T-helper 17 cell (primary cell): ENCODE measurements at places on chromosomes 4 and X. TPM values are rescaled to one million over a fixed set of nuclear protein-coding genes. Genes with fewer than 3 reads are reported as not detected.

DNA sequence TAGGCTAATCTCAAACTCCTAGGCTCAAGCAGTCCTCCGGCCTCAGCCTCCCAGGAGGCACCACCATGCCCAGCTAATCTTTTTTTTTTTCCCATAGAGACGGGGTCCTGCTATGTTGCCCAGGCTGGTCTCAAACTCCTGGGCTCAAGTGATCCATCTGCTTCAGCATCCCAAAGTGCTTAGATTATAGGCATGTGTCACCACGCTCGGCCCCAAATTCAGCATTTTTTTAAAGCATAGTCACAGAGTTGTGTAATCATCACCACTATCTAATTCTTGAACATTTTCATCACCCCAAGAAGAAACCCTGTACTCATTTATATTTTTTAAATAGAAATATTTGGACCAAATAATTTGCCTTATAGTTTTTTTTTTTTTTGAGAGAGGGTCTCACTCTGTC is 10.3 kb downstream of the CENPI start:
- no peaks in the 10 kb centered on the region for H3K4me1 ChIP-seq
- no peak for DNase-seq
- H3K27ac ChIP-seq: no peak overlapping the region
- H3K36me3 ChIP-seq: no peaks in the 10 kb centered on the region

GRCh38 chrX:78571849-78572248 is 87.3 kb downstream of the RTL3 start:
- no peaks in the 10 kb centered on the region for H3K4me1 ChIP-seq
- no peaks in the 10 kb centered on the region for H3K36me3 ChIP-seq
- H3K4me3 ChIP-seq: no peak overlapping the region
- no peaks in the 10 kb centered on the region for H3K27me3 ChIP-seq
- DNase-seq: no peak

DNA sequence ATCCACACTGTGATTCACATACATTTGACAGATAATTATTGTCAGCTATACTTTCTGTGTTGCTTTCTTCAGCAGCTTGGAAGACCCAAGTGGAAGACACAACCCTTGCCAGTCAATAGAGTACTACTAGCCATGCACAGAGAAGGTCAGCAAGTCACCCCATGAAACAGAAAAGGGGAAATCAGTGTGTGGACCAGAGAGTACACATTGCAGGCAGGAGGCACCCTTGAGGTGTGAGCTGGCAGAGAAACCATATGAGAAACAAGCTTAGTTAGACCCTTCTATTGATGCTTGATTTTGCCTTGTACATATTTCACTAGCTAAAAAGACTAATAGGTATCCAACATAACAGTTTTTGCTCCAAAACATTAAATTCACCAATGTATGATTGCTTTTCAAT is 99.5 kb downstream of the NLGN4X start:
- no peak for DNase-seq
- H3K27ac ChIP-seq: no peak overlapping the region
- H3K27me3 ChIP-seq: no peaks in the 10 kb centered on the region
- H3K36me3 ChIP-seq: no peaks in the 10 kb centered on the region

DNA sequence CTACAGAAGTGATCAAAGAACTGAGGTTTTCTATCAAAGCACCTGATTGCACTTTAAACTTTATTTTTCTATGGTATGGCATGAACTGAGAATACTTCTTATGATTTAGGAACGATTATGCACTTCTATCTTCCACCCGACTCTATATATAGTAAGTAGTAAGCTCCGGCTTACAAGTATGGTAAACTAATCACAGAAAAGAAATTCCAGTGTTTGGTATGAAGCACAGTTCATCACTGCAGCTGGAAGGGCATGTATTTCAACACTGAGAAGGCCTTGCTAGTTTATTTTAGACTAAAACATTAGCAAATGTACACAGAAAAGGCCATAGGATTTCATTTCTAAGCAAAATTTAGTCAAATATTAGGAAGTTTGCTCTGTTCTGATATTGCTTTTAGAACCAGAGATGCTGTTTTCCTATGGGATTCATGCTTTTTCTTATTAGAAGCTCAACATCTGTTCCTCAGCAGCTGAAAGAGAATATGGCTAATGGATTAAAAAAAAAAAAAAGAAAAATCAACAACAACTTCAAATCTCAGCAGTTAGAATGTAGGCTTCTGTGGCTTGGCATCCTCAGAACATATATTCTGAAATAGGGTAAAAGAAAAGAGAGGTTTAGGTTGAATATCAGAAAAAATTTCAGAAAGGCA is 273.5 kb downstream of the C4orf33 start:
- H3K27ac ChIP-seq: no peak overlapping the region
- H3K4me3 ChIP-seq: no peak overlapping the region
- H3K4me1 ChIP-seq: no peaks in the 10 kb centered on the region
- H3K27me3 ChIP-seq: peaks cover 25% of the 10 kb centered on the region
- DNase-seq: no peak
- H3K36me3 ChIP-seq: no peaks in the 10 kb centered on the region

DNA sequence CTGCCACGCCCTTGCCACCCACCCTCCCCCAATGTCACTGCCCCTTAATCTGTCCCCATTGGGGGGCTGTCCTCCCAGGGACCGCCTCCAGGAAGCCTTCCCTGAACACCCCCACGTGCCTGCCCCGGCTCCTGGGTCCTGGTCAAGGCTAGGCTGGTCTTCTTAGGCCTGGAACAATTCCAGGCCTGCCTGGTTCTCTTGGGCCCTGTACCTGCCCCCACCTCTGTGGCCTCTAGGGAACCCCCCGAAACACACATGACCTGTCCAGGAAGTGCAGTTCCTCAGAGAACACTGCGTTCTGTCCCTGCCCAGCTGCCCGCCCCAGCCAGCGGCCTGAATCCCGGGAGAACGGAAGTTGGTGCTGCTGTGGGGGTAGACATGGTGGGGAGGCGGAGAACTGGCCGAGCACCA is 5.1 kb downstream of the MXD4 start:
- H3K27me3 ChIP-seq: no peaks in the 10 kb centered on the region
- DNase-seq: no peak
- H3K4me3 ChIP-seq: no peak overlapping the region
- H3K4me1 ChIP-seq: peaks cover 16% of the 10 kb centered on the region
- no peaks in the 10 kb centered on the region for H3K36me3 ChIP-seq

DNA sequence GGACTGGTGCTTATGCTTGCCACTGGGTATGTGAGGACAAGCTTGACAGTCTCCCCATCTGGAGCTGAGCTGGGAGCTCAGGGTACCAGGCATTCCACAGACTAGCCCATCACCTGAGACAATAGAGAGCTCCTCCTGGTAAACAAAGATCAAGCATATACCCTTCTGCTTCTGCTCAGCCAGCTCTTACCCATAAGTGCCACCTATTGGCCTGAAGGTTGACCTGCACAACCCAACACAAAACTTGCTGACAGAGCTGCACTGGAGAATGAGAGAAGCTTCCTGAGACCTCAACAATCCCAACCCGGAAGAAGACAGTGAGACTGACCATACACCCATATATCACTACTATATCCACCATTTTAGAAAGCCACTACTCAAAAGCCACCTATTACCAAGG is 1049.2 kb upstream of the INTU start:
- H3K27ac ChIP-seq: no peak overlapping the region
- no peak for DNase-seq
- H3K4me3 ChIP-seq: no peak overlapping the region
- H3K27me3 ChIP-seq: no peaks in the 10 kb centered on the region
- no peaks in the 10 kb centered on the region for H3K4me1 ChIP-seq

DNA sequence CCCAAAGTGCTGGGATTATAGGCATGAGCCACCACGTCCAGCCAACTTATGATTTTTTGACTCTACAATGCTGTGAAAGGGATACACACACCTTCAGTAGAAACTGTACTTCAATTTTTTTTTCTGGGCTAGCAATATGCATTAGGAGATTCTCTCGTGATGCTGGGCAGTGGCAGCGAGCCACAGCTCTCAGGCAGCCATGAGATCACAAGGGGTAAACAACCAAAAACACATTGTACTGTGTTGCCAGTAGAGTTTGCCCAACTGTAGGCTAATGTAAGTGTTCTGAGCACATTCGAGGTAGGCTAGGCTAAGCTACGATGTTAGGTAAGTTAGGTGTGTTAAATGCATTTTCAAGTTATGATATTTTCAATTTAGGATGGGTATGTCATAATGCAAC is 25.7 kb downstream of the RAB33A start:
- H3K4me1 ChIP-seq: no peaks in the 10 kb centered on the region
- H3K27ac ChIP-seq: no peak overlapping the region

DNA sequence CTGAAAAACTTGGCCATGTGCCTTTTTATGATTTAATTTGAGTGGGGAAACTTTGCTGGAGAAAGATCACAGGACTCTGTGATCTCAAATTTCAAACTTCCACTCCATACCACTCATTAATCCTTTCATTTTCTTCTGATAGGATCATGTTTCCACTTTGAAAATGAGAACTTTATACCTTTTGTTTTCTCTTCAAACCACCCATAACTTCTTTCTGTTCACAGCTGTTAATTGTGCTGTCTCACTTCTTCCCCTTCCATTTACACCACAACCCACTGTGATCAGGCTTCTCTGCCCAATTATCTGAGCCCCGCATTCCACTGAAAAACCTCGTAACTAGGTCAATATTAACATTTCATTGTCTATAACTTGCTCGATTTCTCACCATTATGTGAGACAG is 47.0 kb upstream of the ARSJ start:
- no peak overlapping the region for H3K4me3 ChIP-seq
- no peaks in the 10 kb centered on the region for H3K27me3 ChIP-seq
- H3K27ac ChIP-seq: no peak overlapping the region
- H3K4me1 ChIP-seq: no peaks in the 10 kb centered on the region
- DNase-seq: no peak

DNA sequence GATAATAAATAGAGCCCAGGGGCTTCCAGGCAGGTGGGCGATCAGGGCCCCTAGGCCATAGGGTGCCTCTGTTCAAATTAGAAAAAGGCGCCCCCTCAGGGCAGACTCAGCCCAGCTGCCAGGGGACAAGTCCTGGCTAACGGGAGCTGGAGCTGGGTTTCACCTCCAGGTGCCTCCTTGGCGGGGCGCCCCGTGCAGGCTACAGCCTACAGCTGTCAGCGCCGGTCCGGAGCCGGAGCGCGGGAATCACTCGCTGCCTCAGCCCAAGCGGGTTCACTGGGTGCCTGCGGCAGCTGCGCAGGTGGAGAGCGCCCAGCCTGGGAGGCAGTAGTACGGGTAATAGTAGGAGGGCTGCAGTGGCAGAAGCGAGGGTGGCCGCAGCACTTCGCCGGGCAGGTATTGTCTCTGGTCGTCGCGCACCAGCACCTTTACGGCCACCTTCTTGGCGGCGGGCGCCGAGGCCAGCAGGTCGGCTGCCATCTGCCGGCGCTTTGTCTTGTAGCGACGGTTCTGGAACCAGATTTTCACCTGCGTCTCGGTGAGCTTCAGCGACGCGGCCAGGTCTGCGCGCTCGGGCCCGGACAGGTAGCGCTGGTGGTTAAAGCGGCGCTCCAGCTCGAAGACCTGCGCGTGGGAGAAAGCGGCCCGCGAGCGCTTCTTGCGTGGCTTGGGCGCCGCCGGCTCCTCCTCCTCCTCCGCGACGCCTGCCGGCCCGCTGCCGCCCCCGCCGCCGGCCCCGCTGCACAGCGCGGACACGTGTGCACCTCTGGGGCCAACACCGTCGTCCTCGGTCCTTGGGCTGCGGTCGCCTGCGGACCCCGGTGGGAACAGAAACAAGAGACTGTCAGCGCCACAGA is 2.4 kb downstream of the NKX3-2 start:
- H3K4me1 ChIP-seq: peaks cover 20% of the 10 kb centered on the region
- no peak for DNase-seq
- peaks cover 10% of the 10 kb centered on the region for H3K36me3 ChIP-seq

GRCh38 chrX:84133023-84133422 is 55.0 kb downstream of the RPS6KA6 start:
- no peak overlapping the region for H3K4me3 ChIP-seq
- H3K36me3 ChIP-seq: no peaks in the 10 kb centered on the region
- H3K4me1 ChIP-seq: no peaks in the 10 kb centered on the region

- no peaks in the 10 kb centered on the region for H3K4me1 ChIP-seq
- no peak overlapping the region for H3K4me3 ChIP-seq
- H3K36me3 ChIP-seq: no peaks in the 10 kb centered on the region
- no peak for DNase-seq
- no peak overlapping the region for H3K27ac ChIP-seq
- H3K27me3 ChIP-seq: no peaks in the 10 kb centered on the region
These were observed 1513.0 kb downstream of the STIM2 start for GRCh38 chr4:28373601-28374000.

DNA sequence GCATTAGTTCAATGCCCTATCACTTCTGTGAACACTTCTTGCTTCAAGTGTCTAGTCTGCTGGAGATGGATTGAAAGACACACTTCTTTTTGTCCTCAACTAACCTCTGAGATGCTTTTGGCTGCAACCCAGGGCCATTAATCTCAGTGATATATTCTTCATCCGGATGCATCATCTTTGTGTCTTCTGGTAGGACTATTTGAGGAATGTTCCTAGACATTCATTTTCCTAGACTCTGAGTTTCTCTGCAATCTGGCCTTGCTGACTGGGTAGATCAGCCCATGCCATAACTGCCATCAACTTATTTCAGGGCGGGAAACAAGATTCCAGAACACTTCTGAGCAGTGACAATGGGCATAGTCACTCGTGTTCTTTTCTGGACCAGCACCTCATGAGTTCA is 329.4 kb downstream of the PDGFC start:
- H3K27me3 ChIP-seq: no peaks in the 10 kb centered on the region
- H3K4me3 ChIP-seq: no peak overlapping the region
- no peaks in the 10 kb centered on the region for H3K4me1 ChIP-seq
- H3K27ac ChIP-seq: no peak overlapping the region

GRCh38 chr4:185708348-185708747 is 103.6 kb downstream of the SORBS2 start:
- DNase-seq: no peak
- H3K4me1 ChIP-seq: no peaks in the 10 kb centered on the region
- no peak overlapping the region for H3K4me3 ChIP-seq
- H3K27me3 ChIP-seq: peaks cover 30% of the 10 kb centered on the region
- no peak overlapping the region for H3K27ac ChIP-seq
- peaks cover 3% of the 10 kb centered on the region for H3K36me3 ChIP-seq

DNA sequence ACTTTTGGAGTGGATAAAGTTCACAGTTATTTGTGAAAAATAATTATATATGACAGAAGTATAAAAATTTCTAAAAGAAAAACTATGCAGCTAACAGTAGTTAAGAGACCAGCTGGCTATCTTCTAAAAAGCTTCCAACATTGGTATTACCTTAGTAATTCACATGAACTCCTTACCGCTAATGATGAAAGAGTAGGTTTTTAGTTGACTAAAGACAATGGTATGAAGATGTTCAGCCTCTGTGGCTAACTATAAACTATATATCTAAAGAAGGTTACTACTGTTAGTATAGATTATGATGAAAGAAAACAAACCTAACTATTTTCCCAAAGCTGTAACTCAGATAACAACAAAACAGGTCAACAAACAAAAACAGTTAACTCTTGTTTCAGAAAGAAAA is 10.4 kb downstream of the CCNI start:
- H3K27me3 ChIP-seq: no peaks in the 10 kb centered on the region
- H3K4me1 ChIP-seq: peaks cover 25% of the 10 kb centered on the region
- no peak overlapping the region for H3K4me3 ChIP-seq
- no peak for DNase-seq
- H3K36me3 ChIP-seq: peaks cover 7% of the 10 kb centered on the region

The SUPT20HL1 gene
- total RNA-seq: not detected

The SNCA gene
- 26.1 TPM for total RNA-seq

The CXXC4 gene
- total RNA-seq: 0.21 TPM

The LANCL3 gene
- total RNA-seq: 3.9 TPM

The FREM3 gene
- total RNA-seq: 0.34 TPM

The NDST4 gene
- not detected for total RNA-seq
